ENCODE measurements at places on chromosomes 2 and 18. TPM values are rescaled to one million over a fixed set of nuclear protein-coding genes. Genes with fewer than 3 reads are reported as not detected.

Gene NPPC
- 0.31 TPM for total RNA-seq

Gene CNTNAP5
- not detected for total RNA-seq

Gene LYG2
- total RNA-seq: not detected

Gene COL4A3
- total RNA-seq: 1.6 TPM

Gene DSC3
- total RNA-seq: 1.6 TPM

Gene SPOPL
- 7.9 TPM for total RNA-seq

Gene CCL20
- total RNA-seq: 4.2 TPM

Gene UGT1A4
- 0.12 TPM for total RNA-seq

Gene ZNF521
- total RNA-seq: not detected

Gene SKA1
- 11.9 TPM for total RNA-seq

Gene STAT4
- total RNA-seq: 3.2 TPM

Gene NAT8
- not detected for total RNA-seq

Gene SKOR2
- total RNA-seq: not detected

Gene CFC1
- not detected for total RNA-seq

Gene ACTG2
- 0.23 TPM for total RNA-seq

Gene OST4
- total RNA-seq: 539 TPM

Gene MC5R
- total RNA-seq: not detected

Gene NT5C1B
- not detected for total RNA-seq

Gene CROCC2
- total RNA-seq: not detected

Gene FBXO15
- 0.75 TPM for total RNA-seq

Gene CXCR2
- total RNA-seq: not detected

Gene MLPH
- total RNA-seq: 327 TPM

Gene MATN3
- total RNA-seq: 10.6 TPM

Gene ABCG5
- not detected for total RNA-seq

Gene HOXD1
- 0.06 TPM for total RNA-seq

Gene PLEK
- not detected for total RNA-seq

Gene C1GALT1C1L
- 2.0 TPM for total RNA-seq

Gene GPR35
- 0.50 TPM for total RNA-seq

Gene LINC00305
- not detected for total RNA-seq

Gene PARD3B
- 1.1 TPM for total RNA-seq

Gene SP5
- 0.06 TPM for total RNA-seq

Gene EDAR
- not detected for total RNA-seq

Gene SLC9A4
- total RNA-seq: not detected

Gene GALNT14
- total RNA-seq: 47.8 TPM

Gene MC4R
- total RNA-seq: not detected

Gene IL1RL2
- 0.07 TPM for total RNA-seq

Gene TGFA
- total RNA-seq: 5.5 TPM

All from A549 treated with Mapracorat at 1 μM for 4 hours (cell line).